ENCODE measurements at places on chromosomes 1 and 21.

GRCh38 chr21:15592271-15592860 lies 137.4 kb upstream of the USP25 start:
- no peak for DNase-seq

- DNase-seq, result no peak
Observed at GRCh38 chr1:21065851-21066250, 110.8 kb downstream of the EIF4G3 start.

DNA sequence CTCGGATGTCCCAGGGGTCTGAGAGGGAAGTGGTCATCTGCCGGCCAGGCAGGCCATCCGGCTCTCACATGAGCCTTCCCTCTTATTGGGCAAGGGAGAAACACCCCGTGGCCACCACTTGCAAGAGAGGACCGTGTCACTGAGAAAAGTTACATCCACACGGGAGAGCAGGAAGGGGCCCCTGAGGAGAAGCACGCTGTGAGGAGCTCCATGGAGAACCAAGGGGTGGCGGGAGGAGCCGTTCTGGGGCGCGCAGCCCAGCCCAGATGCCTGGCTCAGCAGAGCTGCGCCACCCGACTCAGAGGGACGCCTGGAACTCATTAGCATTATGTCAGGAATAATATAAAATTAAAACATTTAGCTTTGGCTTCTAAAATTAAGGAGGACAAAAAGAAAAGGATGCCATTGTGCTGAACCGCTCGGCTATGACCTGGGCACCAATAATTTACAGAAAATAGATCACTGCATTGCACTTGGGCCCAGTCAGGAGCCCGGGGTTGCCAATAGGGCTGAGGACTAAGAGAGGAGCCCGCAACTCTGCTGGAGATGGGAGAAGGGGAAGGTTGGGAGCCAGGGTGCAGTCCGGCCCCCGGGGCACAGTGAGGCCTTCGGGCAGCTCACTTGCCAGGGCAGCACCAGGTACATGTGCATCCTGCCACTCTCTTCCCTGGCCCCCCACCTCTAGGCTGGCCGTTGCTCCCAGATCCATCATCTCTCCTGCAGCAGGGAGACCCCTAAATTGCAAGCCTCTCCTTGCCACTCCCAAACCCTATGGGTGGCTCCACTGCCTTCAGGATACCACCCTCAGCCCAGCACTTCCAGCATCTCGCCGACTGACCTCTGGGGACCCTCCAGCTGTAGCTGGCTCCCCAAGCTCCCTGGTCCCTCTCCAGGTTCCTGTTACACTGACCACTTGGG lies 84.8 kb downstream of the DMRTB1 start:
- DNase-seq, result no peak

- DNase-seq, result no peak
Observed at GRCh38 chr1:234108921-234109320, 204.4 kb downstream of the SLC35F3 start.

DNA sequence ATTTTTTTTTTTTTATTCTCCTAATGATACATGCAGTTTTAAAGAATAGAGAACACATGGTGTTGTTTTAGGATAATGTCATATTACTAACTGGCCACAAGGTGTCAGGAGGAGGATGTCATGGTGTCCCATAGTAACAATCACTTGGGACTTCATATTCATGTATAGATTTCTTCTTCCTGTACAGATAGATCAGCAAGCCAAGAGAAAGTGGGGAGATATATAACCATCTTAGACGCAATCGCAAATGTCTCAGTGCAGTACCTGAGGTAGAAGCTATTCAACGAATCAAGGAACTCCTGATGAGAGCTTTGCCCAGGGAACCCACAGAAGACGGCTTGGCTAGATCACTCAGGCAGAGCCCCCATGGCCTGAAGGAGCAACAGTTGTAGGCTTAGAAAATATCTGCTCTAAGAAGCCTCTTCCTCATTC lies 12.3 kb downstream of the OR2T11 start:
- DNase-seq, result no peak

DNA sequence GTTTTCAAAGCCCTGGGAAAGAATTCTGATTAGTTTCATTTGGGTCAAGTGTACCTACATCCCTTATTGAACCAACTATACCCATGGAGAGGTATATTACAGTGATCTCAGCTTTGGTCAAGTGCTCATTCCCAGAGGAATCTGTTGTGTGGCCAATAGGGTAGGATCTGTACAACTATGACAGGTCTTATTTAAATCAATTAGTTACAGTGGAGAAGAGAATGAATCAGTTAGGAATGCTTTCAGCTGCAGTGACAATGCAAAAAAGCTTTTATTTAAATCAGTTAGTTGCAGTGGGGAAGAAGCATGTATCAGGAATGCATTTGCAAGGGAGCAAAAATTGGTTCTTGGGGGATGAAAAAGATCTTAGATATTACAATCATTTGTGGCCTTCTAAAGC lies 119.0 kb downstream of the FGGY start:
- DNase-seq, result no peak

GRCh38 chr1:12186679-12186985 lies 19.8 kb downstream of the TNFRSF1B start:
- no peak for DNase-seq

GRCh38 chr1:67148516-67149178 lies 13.9 kb upstream of the C1orf141 start:
- DNase-seq, result no peak

DNA sequence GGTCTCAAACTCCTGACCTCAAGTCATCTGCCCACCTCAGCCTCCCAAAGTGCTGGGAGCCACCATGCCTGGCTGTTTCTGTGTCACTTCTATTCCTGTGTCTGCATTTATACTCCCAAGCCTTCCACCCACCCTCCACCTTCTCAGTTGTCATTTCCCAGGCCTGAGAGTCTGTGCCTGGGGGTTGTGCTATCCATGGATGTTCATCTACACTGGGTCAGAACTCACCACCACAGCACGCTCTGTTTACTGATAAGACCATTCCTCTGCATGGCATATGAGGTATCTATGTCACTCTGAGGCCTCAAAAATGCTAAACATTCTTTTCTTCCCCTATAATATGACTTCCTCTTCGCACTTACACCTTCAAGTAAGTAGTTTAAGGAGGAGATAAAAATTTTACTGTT lies 6.1 kb downstream of the NENF start:
- DNase-seq, result no peak

DNA sequence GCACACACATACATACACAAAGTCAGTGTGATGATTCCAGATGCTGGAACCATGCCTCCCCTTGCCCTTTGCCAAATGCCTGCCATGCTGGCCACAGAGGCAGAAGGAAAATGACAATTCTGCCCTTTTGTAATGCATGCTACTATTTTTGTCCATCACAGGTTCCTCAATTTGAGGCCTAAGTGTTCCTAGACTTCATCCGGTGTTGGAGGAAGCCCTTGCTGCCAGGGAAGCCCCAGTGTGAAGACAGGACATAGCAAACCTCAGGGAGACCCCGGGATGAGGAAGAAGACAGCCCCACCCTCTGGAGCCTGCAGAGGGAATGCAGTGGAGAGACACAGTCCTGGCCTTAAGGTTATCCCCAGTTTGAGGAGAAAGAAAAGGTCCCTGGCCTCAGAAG lies 14.4 kb downstream of the PRR9 start:
- no peak for DNase-seq

DNA sequence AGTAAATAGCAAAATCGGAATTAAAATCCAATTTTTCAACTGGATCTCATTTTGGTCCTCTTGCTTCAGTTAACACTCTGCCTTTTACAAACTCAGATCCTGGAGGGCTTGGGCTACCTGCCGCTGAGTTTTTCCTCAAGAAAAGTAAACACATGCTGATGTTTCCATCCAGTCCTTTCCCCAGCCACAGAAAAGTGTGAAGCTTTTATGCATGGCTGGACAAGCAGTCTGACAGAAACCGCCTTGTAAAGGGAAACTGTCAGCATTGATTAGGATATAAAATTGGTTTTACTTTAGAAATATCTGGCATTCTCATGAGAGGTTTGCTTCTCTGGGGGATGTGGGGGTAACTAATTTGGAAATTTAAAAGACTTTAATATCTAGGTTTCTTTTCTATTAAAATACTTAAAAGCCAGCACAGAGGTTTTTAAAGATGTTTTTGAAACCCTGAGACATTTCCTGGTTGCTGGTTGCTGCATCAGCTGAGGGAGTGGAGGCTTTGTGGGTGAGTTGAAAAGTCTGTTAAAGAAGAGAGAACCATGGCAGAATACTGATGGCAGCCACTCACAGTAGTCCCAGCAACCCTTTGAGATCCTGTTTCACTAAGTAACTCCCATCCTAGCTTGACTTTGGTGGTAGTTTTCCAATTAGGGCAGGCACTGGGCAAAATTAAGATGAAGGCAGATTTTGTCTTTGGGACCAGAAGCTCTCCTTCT lies 238.3 kb downstream of the PAPPA2 start:
- DNase-seq, result no peak

DNA sequence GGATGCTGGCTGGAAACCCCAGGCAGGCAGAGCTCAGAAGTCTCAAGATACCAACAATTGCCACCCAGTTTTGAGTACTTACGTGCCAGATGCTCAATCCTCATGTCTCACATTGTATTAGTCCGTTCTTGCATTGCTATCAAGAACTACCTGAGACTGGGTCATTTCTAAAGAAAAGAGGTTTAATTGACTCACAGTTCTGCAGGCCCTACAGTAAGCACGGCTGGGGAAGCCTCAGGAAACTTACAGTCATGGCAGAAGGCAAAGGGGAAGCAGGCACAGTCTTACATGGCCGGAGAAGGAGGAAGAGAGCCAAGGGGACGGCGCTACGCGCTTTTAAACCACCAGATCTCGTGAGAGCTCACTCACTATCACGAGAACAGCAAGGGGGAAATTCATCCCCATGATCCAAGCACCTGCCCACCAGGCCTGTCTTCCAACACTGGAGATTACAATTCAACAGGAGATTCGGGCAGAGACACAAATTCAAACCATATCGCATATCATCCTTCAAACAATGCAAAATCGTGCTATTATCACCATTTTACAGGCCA lies 58.0 kb downstream of the KAZN start:
- DNase-seq, result no peak

DNA sequence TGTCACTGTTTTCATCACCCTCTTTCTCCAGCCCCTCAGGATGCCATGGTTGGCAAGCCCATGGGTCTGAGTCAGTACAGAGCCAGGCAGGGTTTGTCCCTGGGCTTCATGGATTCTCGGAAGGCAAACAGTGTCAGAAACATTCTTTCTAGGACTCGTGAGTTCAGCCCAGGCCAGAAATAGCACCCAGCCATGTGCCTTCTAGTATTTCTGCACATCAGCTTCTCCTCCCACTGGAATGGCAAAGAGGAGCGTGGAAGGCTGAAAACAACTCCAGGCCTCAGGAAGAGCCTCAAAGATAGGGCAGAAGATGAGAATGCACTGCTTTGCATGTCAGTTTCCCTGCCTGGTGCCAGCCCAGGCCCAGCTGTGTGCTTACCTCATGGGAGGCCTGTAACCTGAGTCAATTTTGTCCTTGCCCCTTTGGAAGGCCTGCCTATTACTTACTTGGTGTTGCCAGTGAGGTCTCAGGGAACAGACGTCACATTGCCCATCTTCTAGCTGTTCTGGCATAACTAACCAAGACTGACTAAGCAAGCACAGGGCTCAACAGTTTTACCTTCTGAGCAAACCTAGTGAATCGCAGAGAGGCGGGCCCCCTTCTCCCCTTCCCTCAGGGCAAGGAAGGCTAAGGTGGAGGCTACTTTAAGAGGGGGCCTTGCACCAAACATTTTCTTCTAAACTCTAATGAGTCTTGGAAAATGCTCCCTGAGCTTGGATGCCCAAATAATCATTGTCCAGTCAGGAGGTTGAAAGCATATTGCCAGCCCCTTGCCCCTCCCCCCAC lies 42.4 kb downstream of the GLUL start:
- DNase-seq, result no peak

DNA sequence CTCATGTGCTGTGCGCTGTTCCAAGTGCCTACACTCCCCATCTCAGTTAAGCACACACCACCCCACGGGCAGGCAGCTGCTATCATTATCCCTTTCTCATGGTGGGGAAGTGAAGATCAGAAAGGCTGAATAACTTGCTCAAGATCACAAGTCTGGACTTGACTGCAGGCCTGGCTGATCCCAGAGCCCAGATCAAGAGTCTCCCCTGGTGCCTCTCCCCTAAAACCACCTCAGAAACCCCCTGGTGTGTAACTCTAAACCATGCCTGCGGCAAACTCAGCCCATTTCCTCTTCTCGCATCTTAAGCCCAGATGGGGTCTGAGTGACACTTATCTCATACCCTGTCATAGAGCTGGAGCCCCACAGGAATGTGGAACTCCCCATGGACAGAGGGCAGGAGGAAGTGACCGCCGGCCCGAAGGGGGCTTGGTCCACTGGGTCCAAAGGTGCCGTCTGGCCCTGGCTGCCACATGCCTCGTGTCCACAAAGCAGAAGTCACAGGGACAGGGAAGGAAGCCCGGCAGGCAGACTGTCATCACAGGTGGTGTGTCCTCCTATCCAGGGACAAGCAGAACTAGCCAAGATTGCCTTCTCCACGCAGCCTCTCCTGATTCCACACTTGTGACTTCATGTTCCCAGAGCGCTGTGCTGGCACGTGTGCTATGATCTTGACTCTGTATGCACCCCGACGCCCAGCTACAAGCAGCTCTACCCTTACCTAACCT lies 92.1 kb downstream of the SYF2 start:
- no peak for DNase-seq

GRCh38 chr1:60035921-60036320 lies 37.6 kb downstream of the C1orf87 start:
- no peak for DNase-seq

- no peak for DNase-seq
Observed at GRCh38 chr1:33267468-33268205, 11.3 kb downstream of the ZNF362 start.

DNA sequence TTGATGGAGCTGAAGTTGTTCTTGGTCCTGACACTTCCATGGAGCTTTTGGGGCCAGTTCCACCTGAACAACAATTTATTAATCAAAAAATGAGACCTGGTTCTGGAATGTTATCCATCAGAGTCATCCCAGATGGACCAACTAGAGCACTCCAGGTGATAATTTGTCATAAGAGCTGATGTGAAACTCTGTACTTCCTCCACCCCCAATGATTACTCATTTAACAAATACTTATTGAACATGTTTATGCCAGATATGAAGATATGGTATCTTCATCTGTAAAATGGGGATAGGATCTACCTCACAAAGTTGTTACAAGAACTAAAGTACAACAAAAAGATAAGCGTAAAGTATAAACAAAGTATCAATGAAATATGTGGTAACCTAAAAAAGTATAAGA lies 153.2 kb downstream of the VPS13D start:
- DNase-seq, result no peak

DNA sequence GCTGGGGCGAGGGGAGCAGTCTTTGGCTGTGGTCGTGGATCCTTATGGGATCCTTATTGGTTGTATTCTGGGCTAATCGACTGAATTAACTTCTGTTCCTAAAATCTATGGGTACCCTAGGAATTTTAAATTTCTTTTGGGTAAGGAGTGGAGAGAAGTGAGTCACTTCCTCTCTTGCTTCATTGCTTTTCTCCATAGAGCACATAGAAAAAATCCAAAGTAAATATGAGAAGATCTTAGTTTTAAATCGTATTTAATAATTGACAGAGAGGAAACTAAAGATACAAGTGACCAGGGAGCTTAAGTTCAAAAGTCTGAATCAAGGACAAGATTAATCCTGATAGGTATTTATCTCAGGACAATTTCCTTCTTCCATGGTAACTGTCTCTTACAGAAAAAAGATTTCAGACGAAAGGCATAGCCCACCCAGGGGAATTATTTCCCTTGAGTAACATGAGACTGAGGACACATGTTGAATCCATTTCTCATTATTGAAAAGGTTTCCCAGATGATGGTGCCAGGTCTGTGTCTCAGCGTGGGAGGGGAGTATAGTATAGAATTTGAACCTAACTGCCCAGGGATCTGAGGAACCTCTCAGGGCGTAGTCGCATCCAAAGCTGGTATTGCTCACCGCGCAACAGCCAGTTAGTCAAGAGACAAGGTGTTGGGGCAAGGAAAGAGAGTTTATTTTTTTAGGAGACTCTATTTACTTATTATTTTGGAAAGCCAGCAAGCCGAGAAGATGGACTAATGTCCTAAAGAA lies 28.7 kb upstream of the FASLG start:
- DNase-seq, result no peak
